Stimulated activated CD4-positive, alpha-beta T cell treated with anti-CD3 and anti-CD28 coated beads, Interleukin-1b, Interleukin-23, amount 100 ng/mL, for 24 hours (primary cell): ENCODE measurements at places on chromosomes 6 and 20.
A peak's percentile ranks its signal among the peaks of the same experiment; 100 is the strongest.

DNA sequence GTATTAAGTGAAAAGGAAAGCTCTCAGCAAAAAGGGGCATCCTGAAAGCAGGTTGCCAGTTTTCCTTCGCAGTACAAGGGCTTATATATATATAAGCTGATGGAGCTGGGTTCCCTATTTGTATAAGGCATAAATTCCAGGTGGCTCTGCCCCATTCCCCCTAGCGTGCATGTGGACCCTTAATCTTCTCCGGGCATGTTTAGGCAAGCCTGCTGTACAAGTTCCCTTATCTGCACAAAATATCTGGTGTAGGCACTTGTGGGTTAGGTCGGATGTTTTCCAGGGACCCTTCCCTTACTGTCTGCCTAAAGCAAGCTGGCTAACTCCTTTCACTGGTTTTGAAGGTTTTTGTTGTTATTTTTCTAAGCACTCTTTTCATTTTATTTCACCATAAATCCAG lies 140.7 kb downstream of the FUT9 start:
- no peak for DNase-seq

DNA sequence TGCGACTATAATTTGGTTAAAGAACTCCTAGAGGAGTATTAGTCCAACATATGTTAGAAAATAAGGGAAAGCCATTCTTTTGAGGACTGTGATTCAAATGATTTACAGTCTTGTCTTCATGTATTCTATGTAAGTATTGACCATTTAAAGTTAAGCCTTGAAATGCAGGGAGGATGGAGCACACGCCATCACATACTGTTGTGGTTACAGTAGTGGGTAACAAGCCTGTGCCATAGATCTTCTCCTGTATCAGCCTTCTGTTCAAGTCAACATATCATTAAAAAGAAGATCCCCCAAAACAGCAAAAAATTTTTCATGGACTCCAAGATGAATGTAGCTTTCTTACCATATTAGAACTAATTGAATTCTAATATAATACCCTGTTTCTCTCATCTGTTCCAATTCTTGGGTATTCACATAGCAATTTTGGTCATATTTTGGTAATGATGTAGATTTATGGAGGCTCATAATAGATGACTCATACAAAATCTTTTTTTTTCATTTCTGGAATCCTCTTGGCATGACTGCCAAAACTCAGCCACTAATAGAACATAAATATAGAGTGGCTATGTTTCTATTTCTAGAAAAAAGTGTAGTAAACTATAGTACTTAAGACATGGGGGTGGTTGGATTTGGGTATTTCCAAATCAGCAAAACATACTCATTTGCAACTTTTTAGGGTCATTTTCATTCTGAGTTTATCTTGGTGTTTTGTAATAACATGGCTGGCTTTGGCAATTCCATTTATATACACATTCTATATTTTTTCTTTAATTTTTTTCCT lies 413.5 kb downstream of the BCKDHB start:
- DNase-seq = no peak

- DNase-seq = no peak
These were observed 156.9 kb downstream of the MAFB start for GRCh38 chr20:40532103-40532502.

DNA sequence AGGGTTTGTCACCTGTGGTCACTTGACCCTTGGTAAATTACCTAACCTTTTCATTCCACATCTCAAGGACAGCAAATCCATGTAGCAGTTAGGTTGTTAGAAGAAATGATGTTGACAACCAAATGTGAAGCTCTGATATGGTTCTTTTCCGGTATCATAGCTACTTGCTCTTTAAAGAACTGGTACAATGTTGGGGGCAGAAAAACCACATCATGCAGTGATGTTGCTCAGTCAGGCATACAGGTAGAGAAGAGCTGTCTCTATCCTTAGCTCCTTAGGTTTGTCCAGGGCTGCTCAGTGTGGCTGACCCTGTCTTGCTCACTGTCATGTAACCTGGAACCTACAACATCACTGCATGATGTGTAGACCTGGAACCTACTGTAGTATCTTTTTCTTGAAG lies 135.5 kb downstream of the LRRC1 start:
- no peak for DNase-seq

DNA sequence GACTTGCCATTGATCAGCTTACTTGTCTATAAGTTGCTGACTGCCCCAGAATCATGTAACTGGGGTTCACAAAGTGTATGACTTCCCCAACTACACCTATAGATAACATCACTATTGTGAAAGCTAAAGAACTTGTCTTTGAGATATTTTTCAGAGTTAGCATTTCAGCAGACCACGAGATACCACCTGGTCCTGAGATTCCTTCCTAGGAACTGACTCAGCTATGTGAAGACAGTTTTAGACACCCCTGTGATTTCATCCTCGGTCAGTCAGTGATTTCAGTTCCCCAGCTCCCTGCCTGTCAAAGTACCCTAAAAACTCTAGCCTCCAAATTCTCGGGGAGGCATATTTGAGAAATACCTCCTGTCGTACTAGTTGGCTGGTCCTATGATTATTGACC lies 62.4 kb downstream of the TXNDC5 start:
- DNase-seq = no peak

GRCh38 chr6:153503810-153504209 lies 372.7 kb upstream of the RGS17 start:
- DNase-seq = no peak

GRCh38 chr6:31559958-31560696 lies 12.0 kb upstream of the LTA start:
- peak; percentile 49 for DNase-seq

DNA sequence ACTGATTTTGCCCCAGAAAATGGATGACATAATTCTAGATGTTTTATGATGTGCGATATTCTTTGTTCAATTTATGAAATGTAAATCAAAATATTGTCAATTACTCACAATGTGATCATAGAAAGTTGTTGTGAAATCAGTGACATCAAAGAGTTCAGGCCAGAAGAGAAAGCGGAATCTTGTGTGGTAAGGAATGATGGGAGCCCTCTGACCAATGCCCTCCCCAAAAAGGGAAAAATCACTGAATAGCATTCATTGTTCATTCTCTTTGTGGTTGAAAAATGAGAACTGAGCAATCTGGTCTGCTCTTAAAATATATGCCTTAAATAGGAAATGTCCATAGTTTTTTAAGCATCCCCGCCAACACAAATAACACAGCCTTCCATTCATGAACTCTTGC lies 247.1 kb upstream of the GRIK2 start:
- no peak for DNase-seq

- DNase-seq = no peak
These were observed 6.6 kb downstream of the SLC2A4RG start for GRCh38 chr20:63745961-63746731.

DNA sequence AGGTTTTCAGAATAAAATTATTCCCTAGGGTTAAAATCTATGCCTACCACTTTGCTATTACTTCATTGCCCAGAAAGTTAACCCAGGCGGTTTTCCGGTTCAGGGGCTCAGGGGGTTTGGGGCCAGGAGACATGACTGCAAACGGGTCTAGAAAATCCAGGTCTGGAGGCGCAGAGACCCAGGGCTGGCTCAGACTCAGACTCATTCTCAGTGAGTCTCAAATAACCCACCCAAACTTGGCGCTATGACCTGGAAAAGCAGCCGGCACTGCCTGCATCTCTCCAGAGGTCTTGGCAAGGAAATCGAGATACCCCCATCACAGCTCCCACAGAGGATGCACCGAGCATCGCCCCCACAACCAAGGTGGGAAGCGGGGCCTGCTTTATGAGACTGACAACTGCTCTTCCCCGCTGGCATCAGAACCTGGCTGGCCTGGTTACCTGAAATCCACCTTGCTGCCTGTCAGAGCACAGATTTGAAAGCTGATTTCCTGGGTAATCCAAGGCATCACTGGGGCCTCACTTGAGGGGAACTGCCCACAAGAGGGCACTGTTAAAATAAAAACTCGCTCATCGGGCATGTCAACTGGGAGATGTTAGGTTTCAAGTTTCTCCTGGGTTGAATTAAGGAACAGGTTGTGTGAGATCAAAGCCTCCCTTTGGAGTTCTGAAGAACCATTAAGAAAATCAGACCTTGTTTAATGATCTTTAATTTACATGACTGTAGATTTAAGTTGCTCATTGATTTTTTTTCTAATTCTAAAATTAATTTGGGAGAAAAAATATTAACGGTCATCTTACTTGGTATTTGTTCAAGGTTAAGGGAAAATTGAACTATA lies 55.1 kb downstream of the KIF16B start:
- DNase-seq = no peak

GRCh38 chr6:144008120-144008811 lies at the start of gene PLAGL1:
PLAGL1 (minus strand) TSS chr6:144008259; CDS start chr6:143948136, 60,123 bp downstream.
- DNase-seq = no peak

DNA sequence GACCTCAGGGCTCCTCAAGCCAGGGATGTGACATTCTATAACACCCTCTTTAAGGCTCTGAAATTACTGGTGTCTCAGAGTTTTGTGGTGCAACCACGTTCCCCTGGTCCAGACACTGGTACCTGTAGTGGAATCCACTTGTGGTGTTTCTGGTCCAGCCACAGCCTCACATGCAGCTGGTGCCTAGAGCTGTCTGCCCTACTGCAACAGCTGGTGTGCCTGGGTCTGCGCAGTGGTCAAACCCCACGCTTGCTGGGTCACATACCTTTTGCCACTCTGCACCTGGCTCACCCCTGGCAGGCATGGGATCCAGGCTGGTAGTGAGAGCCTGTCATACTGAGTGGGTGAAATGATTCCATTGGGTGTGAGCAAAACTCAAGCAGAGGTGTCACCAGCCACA lies 1230.2 kb upstream of the EYS start:
- no peak for DNase-seq

DNA sequence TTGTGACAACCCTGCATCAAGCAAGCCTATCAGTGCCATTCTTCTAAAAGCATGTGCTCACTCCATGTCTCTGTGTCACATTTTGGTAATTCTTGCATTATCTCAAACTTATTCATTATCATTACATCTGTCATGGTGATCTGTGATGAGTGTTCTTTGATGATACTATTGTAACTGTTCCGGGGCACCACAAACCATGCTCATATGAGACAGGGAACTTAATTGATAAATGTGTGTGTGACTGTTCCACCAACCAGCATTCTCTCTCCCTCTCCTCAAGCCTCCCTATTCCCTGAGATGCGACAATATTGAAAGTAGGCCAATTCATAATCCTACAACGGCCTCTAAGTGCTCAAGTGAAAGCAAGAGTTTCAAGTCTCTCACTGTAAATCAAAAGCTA lies 4.0 kb downstream of the HUS1B start:
- DNase-seq = no peak

- no peak for DNase-seq
These were observed 6.5 kb upstream of the PFDN4 start for GRCh38 chr20:54201268-54201846.

GRCh38 chr6:98833057-98833306 lies 1.4 kb upstream of the POU3F2 start:
- DNase-seq = no peak

DNA sequence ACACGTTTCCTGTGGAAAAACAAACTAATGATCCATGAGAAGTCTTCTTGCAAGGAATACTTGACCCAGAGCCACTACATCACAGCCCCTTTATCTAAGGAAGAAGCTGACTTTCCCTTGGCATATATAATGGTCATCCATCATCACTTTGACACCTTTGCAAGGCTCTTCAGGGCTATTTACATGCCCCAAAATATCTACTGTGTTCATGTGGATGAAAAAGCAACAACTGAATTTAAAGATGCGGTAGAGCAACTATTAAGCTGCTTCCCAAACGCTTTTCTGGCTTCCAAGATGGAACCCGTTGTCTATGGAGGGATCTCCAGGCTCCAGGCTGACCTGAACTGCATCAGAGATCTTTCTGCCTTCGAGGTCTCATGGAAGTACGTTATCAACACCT lies 35.4 kb downstream of the GCNT2 start:
- no peak for DNase-seq

DNA sequence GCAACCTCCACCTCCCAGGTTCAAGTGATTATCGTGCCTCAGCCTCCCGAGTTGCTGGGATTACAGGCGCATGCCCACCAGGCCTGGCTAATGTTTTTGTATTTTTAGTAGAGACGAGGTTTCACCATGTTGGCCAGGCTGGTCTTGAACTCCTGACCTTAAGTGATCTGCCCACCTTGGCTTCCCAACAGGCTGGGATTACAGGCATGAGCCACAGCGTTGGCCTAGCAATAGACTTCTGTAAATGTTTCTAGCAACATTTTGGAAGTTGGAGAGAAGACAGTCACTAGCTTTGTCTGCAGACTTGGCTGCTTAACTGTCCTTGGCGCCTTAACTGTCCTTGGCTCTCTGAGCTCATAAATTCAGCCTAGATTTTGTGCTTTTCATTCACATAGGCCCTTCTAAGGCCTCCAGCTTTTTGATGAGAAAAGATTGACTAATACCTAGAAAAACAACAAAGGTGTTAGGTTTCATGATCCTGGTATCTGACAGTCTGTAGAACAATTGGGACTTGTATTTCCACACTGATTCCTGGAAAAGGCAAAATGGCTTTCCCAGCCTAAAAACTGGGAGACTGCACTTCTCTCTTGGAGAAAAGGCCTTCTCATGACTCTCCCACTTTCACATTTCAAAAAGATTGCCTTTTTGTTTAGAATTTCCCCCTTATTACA lies 49.7 kb downstream of the OR2B2 start:
- no peak for DNase-seq

DNA sequence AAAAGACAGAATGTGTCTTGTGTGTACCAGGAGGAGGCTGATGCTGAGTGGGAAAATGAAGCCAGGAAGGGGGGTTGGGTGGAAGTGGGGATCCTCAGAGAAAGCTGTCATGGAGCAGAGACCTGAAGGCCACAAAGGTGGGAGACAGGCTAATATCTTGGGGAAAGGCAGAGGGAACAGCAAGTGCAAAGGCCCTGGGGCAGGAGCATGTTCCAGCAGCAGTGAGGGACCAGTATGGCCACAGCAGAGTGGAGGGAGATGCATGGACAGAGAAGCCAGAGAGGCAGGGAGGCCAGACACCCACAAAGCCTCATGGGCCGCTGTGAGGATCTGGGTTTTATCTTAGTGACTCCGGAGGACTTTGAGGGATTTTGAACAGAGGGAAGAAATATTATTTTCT lies 254.2 kb upstream of the SULF2 start:
- DNase-seq = no peak

DNA sequence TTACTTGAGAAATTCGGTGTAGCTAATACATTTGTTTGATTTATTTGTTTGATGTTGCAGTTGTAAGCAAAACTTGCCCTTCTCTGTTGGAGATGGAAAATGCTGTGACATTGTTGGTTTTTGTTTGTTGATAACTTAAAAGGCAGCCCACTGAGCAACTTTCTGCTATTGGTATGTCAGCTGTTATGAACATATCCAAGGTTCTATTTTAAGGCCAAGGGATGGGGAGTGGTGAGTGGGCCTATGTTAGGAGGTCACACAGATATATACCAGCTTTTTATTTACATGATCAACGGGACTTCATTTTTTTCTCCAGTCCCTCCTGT lies 5.7 kb downstream of the QKI start:
- DNase-seq = no peak

- no peak for DNase-seq
These were observed 417 bp downstream of the VAPB start for GRCh38 chr20:58389324-58389967.

- no peak for DNase-seq
These were observed 124.2 kb upstream of the PTPN1 start for GRCh38 chr20:50385733-50386640.

GRCh38 chr6:50128420-50129005 lies 78.8 kb upstream of the DEFB112 start:
- DNase-seq = no peak
